ENCODE measurements at places on chromosomes 11 and 22. TPM values are rescaled to one million over a fixed set of nuclear protein-coding genes. Genes with fewer than 3 reads are reported as not detected.

DNA sequence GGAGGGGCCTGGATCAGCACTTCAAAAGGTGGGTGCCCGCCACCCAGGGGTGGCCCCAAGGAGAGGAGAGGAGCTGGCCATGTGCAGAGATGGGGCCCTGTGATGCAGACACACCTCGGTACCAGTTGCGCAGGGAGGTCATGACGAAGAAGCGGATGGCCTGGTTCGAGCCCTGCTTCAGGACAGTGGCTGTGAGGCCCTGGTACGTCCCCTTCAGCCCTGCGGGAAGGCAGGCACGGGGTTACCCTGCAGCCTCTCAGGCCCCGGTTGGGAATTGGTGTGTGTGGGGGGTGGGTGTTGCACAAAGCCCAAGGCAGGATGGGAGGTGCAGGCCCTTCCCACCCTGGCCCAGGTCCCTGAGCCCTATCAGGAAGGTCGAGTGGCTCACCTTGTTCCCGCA is 1.8 kb downstream of the SLC25A1 start:
- DNase-seq: no peak

DNA sequence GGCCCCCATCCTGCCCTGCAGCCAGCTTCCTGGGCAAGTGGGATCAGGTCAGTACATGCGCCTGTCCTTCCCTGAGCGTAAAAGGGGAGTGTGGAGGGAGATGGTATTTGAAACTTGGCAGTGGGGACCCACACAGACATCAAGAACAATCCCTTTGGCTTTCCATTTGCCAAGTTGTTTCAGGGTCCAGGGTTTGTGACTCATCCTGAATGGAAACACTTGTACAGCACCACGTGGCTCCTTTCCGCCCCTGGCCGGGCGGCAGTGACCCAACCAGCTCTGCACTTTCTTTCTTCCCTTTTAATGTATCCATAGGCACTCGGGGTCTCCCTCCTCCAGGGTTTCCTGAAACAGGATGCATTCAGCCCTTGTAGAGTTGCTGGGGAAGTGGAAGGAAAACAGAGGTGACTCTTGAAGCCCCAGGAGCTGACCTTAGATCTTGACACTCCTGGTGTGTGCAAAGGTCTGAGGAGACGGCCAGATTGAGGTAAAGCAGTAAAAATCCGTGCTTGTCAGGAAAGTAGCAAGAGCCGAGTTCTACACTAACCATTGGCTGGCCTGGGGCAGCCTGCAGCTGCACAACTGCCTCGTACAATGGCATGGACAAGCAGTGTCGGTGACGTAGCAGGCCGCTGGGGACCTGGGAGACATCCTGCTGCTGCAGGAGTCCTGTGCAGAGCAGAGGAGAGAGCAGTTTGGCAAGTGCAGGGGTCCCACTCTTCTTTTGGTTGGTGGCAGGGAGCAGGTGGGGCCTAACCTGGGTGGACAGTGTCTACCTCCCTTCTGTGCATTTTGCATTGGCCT is 189.8 kb downstream of the SNX19 start:
- no peak for DNase-seq

GRCh38 chr11:128061281-128061871 is 526.0 kb downstream of the ETS1 start:
- DNase-seq: no peak

DNA sequence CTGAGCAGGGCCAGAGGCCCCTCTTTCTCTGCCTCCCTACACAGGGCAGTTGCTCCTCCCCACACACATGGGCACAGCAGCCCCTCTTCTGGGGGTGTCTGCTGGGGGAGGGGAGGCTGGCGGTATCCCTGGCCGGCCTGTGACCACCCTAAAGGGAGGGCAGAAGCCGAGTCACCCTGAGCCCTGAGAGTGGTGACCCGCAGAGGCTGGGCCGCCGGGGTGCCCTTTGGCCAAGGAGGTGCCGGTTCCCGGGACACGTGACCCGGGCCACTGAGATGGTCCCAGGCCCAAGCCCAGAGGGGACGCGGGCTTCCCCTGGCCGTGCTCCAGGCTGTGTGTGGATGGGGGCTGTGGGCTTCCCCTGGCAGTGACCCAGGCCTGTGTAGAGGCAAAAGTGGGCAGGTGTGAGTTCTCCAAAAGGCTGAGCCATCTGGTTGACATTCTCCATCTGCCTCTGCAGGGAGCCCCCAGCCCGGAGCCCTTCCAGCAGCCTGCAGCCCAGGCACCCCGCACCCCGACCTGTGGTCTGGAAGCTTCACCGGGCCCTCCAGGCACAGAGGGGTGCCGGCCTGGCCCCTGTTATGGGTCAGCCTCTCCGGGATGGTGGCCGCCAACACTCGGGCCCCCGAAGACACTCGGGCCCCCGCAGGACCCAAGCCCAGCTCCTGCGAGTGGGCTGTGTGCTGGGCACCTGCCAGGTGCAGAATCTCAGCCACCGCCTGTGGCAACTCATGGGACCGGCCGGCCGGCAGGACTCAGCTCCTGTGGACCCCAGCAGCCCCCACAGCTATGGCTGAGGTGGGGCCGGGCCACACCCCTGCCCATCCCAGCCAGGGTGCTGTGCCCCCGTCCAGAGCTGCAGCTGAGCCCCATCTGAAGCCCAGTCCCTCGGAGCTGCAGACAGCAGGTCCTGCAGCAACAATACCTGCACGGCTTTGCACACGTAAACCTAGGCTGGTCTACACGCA is 1.0 kb downstream of the ADM2 start:
- DNase-seq: peak; percentile 74

- DNase-seq: no peak
Measured at GRCh38 chr22:39171623-39172264, 19.3 kb upstream of the CBX7 start.

- DNase-seq: no peak
Measured at GRCh38 chr22:40898850-40899357, 37.0 kb upstream of the DNAJB7 start.

DNA sequence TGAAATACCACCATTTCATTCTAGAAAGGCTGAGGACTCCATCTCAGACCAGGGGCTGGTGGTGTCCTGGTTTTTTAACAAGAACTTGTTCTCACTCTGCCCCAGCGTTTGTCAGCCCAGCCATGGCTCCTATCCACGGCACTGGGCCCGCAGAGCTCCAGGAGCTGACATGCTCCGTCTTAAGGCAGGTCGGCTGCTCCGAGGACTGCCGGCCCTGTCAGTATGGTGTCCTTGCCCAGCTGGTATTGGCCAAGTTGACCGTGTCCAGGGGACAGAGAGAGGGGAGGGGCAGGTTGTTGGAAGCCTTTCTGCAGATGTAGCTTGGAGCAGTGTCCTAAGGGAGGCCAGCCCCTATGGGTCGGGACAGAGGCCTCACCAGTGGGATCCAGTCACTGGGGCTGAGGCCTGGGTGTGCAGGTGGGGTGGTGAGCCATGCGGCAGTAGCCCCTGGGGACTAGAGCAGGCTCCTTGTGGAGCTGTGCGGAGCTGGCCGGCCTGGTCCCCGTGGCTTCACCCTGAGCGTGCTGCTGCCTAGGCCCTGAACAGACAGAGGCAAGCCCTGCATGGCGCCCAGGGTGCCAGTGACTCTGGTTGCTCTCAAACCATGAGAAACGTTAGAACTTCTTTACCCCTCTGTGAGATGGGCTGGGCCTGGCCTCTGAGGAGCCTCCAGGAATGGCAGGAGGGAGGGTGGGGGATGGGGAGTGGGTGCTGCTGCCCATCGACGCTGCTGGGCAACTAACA is 39.9 kb upstream of the KCNQ1OT1 start:
- DNase-seq: no peak

- no peak for DNase-seq
Measured at GRCh38 chr11:28137832-28138231, 29.6 kb downstream of the METTL15 start.

GRCh38 chr11:13686776-13687175 is 18.3 kb downstream of the FAR1 start:
- DNase-seq: no peak

GRCh38 chr22:37010174-37010573 is 9.1 kb downstream of the TST start:
- no peak for DNase-seq

GRCh38 chr22:25406510-25407210 is 157.8 kb upstream of the GRK3 start:
- DNase-seq: no peak

GRCh38 chr11:124762624-124763155 is 600 bp upstream of the ESAM start:
- DNase-seq: no peak

- DNase-seq: no peak
Measured at GRCh38 chr11:92122561-92122960, 102.1 kb upstream of the FAT3 start.

DNA sequence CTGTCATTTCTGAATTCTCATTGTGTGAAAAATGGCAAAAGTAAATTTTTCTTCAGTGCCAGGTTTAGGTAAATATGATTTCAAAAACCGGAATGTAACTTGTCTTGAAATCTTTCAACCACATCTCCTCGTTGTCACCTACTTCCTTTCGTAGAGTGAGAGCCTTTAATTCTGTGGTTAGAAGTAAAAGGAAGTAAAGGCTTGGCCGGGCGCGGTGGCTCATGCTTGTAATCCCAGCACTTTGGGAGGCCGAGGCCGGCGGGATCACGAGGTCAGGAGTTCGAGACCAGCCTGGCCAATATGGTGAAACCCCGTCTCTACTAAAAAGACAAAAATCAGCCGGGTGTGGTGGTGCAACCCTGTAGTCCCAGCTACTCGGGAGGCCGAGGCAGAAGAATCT is 29.8 kb downstream of the SGSM3 start:
- DNase-seq: no peak

ACRV1 gene
- total RNA-seq: not detected

CCDC157 gene
- total RNA-seq: 4.1 TPM

WT1 gene
- 0.17 TPM for total RNA-seq

E2F8 gene
- total RNA-seq: 11.5 TPM

NTM gene
- 20.0 TPM for total RNA-seq

PRG2 gene
- not detected for total RNA-seq

DENND5A gene
- 69.2 TPM for total RNA-seq
